Stimulated activated naive CD8-positive, alpha-beta T cell treated with anti-CD3 and anti-CD28 coated beads, Interleukin-15, amount 100 ng/mL, for 72 hours (primary cell): ENCODE measurements at places on chromosomes 11 and 22.

DNA sequence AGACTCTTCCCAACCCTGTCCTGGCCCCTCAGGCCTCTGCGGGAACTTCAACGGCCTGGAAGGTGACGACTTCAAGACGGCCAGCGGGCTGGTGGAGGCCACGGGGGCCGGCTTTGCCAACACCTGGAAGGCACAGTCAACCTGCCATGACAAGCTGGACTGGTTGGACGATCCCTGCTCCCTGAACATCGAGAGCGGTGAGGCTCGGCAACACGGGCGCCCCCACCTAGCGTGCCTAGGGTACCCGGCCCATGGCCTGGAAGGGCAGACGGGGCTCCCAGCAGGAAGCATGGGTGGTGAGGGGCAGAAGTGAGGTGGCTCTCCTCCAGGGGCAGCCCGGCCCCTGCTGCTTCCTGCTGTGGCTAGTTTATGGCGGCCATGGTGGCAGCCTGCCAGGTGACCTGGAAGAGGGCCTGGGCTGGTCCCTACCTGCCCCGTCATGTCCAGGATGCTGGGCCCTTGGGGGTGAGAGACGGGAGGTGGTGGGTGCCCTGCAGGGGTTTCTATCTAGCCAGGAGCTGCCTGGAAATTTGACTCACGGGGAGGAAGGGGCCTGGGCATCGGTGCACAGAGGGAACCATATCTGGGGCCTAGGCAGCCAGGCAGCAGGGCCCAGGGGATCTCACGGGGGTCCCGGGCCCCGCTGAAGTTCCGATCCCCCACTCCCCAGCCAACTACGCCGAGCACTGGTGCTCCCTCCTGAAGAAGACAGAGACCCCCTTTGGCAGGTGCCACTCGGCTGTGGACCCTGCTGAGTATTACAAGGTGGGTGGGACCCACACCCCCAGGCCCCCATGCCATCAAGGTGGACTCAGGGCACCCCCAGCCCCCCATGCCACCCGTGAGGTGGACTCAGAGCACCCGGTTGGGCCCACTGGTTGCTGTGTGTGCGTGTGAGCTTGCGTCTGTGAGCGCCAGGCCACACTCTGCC, 9.2 kb downstream of the MUC2 start:
- DNase-seq = peak; percentile 8

GRCh38 chr11:124301548-124301947, 12.2 kb downstream of the OR8D1 start:
- DNase-seq = no peak

DNA sequence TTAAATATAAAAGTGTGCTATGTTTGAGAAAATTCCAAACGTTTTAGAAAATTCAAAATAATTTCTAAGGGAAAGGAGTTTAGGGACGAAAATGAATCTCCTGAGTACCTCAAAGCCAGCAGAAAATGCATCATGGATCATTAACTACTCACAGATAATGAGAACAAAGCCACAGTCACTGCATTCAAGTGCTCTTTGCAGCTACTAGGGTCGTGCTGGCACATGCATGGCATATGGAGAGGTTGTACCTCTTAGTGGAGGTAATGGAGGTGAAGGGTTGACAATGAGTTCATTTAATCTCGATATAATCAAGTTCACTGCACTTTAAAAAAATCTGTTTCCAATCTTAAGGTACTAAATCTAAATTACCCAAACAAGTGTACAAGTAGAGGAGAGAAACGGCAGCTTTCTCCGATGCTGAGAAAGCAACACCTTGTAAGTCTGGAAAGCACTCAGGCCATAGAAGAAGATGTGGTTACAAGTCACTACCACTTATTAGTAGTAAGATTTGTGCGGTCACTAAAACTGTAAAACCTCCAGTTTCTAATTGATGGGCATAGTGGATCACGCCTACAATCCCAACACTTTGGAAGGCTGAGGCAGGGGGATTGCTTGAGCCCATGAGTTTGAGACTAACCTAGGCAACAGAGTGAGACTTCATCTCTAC, 261.1 kb upstream of the ANO3 start:
- no peak for DNase-seq

DNA sequence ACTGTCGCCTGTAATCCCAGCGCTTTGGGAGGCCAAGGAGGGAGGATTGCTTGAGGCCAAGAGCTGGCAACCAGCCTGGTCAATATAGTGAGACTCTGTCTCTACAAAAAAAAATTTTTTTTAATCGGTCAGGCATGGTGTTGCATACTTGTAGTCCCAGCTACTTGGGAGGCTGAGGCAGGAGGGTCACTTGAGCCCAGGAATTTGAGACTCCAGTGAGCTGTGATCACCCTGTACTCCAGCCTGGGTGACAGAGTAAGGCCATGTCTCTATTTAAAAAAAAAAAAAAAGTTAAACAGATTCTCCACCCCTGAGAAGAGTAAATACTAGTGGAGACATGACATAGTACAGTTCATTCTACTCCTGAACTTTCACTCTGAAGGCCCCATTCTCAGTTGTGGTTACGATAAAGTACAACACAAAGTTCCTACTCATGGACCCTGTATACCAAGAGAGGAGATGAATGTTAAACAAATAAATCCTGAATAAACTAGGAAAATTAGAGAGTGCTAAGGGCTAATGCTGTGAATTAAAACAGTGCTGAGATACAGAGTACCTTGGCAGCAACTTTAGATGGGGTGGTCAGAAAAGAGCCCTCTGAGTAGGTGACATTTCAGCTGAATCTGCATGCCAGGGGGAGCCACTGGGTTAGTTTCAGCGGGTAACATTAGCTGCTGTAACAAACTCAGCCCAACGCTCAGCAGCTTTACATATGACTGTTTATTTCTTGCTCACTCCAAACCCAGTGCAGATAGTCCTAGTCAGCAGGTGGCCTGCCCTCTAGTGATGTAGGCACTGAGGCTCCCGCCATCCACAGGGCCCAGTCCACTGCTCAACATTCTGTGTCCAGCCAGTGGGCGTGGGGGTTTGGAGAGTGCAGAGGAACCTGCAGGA, 75.1 kb downstream of the DBX1 start:
- no peak for DNase-seq

DNA sequence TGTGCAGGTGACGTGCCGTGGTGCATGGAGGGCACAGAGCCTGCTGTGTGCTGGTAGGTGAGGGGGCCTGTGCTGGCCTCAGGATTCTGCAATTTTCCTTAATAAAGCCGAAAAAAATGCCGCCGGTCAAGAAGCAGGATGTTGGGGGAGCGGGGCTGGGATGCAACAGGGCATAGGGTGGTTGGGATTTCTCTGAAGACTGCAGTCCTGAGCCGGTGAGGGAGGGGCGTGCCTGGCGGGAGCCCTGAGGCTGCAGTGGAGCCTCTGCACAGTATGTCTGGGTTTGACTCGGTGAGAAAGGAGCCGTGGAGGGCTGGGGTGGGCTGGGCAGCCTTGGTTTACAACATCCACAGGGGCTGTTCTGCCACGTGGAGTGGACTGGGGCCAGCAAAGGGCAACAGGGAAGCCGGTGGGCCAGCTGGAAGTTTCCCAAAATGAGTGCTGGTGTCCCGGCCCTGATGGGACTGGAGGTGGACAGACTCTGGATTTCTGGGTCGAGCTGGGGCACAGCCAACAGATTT, 1.3 kb downstream of the CDHR5 start:
- DNase-seq = no peak

DNA sequence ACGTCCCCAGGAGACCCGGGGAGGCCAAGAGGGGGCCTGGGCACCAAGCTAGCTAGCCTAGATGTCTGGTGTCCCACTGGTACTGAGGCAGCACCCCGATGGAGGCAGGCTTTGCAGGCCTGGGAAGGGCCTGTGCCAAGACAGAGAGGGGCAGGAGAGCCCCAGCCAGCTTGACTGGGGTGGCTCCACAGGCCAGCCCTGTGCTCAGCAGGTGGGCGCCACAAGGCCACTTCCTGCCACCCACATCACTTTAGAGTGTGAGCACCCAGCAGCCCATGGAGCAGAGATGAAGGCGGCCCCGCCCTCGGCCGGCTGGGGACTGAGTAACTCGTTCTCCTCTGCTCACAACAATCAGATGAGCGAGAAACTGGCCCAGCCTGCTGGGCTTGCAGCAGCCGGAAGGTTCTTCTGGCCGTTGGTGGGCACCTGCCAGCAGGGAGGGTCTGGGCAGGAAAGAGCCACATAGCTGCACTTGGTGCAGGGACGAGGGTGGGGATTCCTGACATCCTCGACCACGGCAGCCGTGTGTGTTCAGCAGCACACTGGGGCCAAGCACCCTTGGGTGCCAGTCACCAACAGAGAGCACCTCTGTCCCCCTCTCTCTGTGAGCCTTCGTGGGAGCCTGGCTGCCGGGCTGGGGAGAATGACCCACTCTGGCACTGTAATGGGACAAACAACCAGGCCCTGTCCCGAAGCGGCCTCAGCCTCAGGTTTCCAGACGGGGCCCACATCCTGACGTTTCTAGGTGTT, 7.6 kb downstream of the OSBPL5 start:
- peak; percentile 45 for DNase-seq

DNA sequence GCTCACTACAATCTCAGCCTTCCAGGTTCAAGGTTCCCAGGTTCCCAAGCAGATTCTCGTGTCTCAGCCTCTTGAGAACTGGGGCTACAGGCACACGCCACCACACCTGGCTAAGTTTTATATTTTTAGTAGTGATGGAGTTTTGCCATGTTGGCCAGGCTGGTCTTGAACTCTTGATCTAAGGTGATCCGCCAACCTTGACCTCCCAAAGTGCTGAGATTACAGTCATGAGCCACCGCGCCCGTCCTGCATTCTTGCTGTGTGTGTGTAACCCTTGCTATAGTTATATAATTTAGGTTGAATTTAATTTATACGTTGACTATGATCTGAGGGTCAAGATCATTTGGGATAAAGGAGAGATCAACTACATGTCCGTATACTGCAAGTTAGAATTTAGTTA, 29.3 kb upstream of the ROBO3 start:
- DNase-seq = no peak

DNA sequence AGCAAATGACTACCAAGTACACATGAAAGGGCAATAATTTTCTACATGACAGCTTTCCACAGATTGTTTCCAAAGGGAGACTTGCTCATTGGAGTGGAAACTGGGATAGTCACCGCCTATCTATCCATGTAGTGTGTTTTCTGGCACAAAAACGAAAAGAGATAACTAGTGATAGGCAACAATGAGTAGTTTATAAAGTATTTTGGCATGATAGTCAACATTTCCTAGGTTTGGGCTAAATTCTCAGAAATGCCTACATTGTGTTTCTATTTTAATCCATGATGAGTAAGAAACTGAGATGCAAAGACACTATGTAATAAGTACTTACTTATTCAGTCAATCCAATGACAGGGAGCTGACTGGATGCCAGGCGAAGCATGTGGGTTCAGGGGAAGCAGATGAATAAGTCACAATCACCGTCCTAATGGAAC, 1129.1 kb downstream of the DLG2 start:
- DNase-seq = no peak

DNA sequence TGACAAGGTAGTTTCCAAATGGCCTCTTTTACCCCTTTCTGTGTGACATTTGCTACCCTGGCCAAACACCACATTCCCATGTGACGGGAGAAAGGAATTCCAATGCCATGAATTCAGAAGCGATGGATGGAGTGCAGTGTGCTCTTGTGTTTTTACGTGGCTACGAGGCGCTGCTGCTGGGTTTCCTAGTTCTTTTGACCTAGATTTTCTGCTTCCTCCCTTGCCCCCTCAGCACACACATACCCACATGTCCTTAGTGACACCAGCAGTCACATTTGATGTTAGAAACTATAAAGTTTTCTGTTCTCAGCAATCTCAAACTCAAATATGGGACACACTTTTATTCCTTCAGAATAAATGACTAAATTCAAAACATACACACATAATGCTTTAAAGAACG, 7.8 kb upstream of the TMA7B start:
- DNase-seq = no peak

- DNase-seq = no peak
These were observed 1.2 kb downstream of the YDJC start for GRCh38 chr22:21628386-21629254.

- no peak for DNase-seq
These were observed 11.4 kb downstream of the DKK3 start for GRCh38 chr11:11997049-11997322.

DNA sequence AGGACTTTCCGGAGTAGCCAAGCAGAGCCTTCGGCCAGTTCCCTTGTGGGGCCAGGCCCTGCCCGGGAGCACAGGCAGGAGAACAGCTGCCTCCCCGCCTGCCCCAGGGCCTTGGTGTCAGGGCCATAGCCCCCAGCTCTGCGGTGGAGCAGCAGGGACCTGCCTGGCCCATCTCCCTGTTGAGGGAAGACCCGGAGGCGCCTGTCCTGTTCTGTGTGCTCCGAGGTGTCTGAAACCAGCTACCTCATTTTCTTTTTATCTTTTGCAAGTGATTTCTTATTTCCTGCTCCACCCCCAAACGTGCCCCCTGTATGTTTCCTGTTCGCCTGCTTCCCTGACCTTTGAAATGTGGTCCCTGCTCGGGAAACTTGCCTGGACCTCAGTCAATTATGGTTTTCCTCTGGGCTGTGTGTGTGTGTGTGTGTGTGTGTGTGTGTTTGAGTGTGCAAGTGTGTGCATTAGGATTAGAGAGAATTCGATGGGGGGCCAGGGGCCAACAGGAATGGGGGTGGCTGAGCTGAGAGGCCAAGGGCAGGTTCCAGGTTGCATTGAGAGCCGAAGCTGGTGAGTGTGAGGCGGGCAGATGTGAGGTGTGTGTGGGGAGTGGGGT, 19.1 kb downstream of the LRP5 start:
- no peak for DNase-seq

- no peak for DNase-seq
These were observed 1415.2 kb downstream of the TBC1D22A start for GRCh38 chr22:48177631-48178030.

- DNase-seq = peak; percentile 91
These were observed at the start of gene AP2A2 for GRCh38 chr11:925496-926301. Gene AP2A2 (plus strand): TSS chr11:925870. CDS start chr11:926022, 152 bp downstream.

DNA sequence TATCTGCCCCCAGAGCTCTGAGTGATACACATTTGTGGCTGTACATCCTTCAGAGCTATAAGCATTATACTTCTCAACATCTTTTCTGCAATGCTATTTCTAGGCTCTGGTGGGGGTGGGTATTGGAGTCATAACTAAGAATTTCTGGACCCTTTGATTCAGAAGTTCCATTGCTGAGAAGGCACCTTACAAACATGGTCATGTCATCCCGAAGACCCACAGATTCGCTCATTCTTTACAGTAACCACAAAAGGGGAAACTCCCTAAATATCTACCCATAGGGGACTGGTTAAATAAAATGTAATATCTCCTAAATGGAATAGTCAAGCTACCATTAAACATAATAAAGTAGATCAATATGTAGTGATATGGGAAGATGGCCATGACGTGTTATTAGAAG, 98.8 kb downstream of the PRR5L start:
- no peak for DNase-seq

- DNase-seq = no peak
These were observed 60.5 kb upstream of the FGF3 start for GRCh38 chr11:69879729-69880005.

- no peak for DNase-seq
These were observed 33.7 kb downstream of the CYB5R2 start for GRCh38 chr11:7639643-7640025.
